Anterior cingulate cortex (tissue), 58 donors: ENCODE measurements at places on chromosomes 4 and X.

- no peak for DNase-seq
Measured at GRCh38 chr4:152572417-152573086, 36.7 kb upstream of the FBXW7 start.

DNA sequence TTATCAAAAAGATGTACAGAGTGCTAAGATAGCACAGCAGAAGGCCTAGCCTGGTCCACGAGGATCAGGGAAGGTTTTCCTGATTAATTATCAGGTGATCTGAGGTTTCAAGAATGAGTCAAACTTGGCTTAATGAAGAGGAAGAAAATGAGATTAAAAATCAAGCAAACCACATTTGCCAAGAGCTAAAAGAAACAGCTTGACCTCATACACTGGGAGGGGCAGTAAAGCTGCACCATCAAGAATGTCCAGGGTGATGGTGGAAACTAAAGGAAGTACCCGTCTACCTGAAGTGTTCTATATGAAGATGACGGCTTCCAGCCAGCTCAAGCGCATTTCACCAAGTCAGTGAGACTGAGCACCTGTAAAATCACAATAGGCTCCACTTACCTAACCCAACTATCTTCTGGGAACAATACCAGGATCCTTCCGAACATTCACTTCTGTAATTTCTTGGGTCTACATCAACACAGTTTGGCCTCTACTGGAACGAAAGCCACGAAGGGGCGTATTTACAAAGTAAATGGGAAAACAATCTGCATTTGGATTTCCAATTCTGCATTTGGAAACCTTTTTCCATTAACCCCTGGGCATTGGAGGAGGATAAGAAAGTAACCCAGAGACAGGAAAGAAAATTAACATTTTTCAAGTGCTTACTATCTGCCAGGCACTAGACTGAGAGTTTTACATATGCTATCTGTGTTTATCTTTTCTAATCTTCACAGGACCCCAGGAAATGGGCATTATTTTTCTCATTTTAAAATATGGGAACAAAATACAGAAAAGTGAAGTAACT, 114.0 kb upstream of the DCLK2 start:
- DNase-seq: no peak

GRCh38 chr4:143381189-143382118, 44.8 kb downstream of the GAB1 start:
- DNase-seq: no peak

DNA sequence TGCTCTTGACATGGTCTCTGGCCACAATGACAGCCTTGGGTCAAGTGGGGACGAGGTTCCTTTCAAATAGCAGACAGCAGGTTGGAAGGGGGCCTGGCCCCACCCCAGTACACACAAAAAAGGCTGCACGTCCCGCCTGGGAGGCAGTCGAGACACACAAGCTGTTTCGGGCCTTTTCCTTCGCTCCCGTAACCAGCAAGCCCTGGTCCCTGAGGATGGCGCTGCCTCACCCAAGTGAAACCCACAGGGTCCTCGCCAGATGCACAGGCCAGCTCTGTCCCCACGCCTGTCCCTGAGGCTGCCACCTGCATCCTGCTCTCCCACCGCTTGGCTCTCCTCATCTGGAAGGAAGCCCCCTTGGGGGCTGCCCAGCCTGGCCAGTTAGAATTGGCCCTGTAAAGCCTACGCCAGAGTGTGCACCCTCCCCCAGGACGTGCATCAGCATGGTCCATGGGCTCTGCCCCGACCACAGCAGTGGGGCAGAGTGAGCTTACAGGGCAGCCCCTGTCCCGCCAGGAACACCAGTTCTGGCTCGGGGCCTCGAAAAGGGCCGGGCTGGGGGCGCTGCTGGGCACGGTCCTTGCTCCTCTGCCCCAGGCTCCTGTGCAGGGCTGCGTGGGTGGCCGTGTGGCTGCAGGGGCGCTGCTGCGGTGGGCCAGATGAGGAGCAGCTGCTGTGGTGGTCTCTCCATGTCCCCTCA, 2.0 kb downstream of the CPLX1 start:
- DNase-seq: no peak

DNA sequence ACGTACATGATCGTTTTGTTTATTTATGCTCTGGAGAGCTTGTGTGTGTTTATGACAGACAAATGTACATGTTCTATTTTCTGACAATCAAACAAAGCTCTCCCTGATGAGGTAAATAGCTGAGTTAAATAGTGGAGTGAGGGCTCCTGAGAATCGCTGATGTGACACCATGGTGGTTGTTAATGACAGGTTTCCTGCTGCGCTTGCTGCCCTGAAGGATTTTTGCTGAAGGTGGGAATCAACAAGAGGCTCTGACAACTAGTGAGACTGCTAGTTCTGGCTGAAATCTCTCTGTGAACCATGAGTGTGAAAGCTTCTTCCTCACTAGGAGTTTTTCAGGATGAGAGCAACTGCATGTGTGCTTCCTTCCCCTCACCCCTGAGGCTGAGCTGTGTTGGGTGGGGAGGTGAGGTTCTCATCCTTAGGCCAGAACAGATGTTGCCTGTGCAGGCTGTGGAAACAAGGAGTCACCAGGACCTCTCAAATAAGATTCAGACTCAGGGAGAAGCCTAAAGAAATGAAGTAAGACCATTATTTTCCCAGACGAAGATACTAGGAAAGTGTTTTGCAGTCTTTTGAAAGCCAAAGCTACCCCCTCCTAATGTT, 173.4 kb upstream of the JADE1 start:
- DNase-seq: no peak

- no peak for DNase-seq
Measured at GRCh38 chr4:132958457-132959263, 190.4 kb upstream of the PCDH10 start.

DNA sequence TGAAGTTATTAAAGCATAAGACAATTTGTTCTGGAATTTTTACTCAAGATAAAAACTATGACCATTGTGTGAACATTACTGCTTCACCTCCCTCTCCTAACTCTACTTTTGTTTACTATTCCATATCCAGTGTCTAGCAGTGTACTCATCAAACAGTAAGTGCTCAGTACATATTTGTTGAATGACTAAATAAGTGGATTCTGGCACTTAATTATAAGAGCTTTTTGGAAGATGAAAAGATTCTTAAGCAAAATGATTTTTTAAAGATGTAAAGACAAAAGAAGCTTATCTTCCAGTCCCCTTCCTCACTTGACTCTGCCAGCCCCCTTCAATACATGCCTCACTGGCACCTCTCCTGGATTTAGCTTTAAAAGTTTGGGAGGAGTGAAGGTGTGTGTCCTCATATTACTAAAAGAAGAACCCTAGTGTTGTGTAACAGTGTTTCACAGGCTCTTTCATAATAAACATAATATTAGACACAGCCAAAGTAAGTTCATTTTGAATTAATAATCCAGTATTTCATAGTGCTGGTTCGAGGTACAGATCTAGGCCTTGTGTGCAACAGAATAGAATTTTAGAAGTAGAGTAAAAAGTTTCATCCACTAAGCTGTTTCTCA, 53.0 kb downstream of the GAB1 start:
- DNase-seq: no peak

GRCh38 chr4:187606581-187606980, 389.0 kb upstream of the ZFP42 start:
- no peak for DNase-seq

DNA sequence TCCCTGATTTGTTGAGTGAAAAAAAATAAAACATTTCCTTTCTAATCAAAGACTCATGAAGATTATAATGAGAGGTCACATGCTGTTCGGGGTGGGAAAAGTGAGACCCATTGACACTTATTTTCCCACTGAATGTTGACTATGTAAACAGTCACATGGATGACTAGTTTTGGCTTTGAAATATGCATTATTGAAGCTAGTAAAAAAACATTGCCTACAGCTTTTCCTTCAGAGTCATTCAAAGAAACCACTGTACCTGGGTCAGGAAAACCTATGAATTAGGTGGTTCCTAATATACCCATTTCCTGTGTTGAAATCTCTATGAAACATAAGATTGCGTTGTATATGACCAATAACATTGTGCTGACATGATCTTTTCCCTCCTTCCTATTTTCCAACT, 251.2 kb downstream of the CFAP299 start:
- DNase-seq: no peak

- no peak for DNase-seq
Measured at GRCh38 chr4:157687971-157688370, 467.4 kb downstream of the GRIA2 start.

DNA sequence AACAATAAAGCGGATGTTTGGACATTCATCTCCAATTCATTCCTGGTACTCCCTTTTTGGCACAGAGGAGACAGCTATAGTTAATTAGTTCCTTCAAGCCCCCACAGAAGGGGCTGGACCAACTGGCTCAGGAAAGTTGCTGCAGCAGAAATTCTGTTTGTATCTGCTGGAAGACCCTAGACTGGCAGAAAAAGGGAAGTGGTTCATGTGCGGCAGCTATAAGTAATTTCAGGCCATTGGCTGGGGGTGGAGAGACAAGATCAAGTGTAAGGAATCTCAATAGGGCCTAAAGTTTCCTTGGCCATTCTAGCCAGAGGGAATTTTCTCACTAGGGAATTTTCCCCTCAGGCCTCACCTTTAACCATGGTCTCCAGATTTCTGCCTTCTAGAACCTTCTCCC, 89.9 kb upstream of the DHX15 start:
- no peak for DNase-seq

DNA sequence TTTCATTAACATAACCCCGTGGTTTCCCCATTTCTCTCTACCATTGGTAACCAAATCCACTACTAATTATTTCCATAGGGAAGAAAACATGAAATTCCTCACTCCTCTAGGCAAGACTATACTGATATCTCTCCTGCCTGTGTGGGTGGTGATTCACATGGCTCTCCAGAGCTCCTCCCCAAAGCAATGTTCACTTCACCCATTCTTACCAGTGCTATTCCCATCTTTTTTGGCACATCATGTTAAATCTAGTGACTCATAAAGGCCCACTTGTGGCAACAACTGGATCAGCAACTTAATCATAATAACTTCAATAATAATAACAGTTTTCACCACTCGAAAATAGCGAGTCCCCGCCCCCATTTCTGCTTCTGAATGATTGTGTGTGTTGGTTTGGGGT, 6.1 kb upstream of the HCCS start:
- no peak for DNase-seq

- DNase-seq: no peak
Measured at GRCh38 chr4:37058826-37059225, 185.7 kb upstream of the NWD2 start.

DNA sequence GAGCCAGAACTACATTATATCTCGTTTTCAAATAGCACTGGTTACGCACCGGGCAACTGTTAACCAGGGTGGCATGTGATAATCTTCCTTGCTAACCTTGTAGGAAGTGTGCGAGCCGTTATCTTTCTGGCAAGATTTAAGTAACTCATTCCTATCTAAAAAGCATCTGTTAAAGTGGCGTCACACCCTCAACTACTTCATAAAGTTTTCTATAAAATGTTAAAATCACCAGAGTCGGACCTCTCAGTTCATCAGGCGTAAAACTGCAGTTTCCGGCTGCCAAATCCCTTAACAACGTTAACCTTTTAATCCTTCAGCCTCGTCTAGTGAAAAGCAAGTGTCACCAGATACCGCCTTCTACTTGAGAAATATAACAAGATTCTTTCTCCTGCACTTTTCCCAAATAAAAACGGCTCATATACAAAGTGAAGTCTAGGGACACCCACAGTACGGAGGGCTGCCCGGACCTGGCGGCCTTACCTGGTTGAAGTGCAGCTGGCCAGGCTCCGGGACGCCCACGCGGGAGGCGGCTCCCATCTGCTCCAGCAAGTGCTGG, 1.2 kb downstream of the SLC39A8 start:
- no peak for DNase-seq

GRCh38 chr4:138540056-138540800, 298.1 kb upstream of the SLC7A11 start:
- no peak for DNase-seq

DNA sequence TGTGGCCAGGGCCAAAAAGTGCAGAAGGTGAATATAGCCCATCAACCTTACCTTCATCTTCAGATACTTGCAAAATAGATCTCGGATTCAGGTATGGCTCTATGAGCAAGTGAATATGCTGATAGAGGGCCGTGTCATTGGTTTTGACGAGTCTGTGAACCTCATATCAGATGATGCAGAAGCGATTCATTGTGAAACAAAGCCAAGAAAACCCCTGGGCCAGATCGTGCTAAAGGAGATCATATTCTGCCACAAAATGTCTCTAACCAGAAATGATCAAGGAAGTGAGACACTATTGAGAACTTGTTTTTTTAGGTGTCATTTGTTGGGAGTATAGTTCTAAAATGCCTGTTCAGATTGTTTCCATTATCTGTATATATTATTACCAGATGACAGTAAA, 48.3 kb downstream of the PDK3 start:
- no peak for DNase-seq

GRCh38 chr4:100417565-100417964, 100.3 kb downstream of the EMCN start:
- DNase-seq: no peak

DNA sequence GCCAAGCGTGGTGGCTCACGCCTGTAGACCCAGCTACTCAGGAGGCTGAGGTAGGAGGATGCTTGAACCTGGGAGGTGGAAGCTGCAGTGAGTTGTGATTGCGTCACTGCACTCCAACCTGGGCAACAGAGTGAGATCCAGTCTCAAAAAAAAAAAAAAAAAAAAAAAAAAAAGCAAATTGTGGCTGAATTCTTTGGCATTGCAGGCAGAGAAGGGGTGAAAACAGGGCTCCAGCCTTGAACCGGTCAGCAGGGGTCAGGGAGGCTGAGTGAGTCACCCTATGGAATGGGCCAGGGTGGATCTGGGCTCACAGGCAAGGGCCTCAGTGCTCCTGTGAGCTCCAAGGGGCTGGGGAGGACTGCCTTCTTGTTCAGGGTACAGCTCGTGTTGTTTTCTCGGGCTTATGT, 13.2 kb upstream of the FAM3A start:
- no peak for DNase-seq

GRCh38 chr4:125994024-125994423, 679.3 kb downstream of the FAT4 start:
- DNase-seq: no peak

DNA sequence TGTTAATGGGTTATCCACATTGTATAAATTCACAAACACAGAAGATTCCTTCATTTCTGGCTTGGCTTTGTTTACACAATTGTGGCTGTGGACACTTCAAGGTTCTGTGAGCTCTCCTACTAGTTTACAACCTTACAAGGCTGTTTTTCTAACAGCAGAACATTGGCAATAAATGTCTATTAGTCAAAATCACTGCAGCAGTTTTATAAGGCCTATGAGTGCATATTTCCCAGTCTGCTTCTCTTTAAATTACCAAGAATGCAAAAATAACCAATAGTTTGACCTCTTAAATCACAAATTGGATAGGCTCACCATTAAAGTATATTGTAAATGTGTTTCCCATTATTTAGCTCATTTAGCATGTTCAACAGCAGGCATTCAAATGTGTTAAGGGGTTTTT, 239.2 kb downstream of the DKK2 start:
- no peak for DNase-seq

DNA sequence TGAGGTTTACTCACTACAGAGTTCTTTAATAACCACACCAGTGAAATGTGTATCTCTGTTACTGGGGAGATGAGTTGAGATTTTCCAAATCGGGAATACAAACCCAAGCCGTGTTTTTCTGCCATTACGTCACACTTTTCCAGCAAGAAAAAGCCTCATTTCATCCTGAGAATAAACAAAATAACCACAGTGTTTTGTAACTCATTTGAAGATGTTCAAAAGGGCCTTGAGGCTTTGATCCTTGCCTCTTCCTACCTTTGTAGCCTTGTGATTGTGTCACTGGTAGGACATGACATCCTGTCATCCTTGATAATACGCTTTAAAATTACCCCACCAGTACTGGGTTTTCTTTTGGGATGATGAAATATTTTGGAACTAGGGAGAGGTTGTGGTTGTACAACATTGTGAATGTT, 2.9 kb downstream of the USP11 start:
- no peak for DNase-seq
